Stimulated activated CD4-positive, alpha-beta T cell treated with anti-CD3 and anti-CD28 coated beads, Interleukin-12 subunit alpha, Interleukin-12 subunit beta, amount 100 ng/mL, for 24 hours (primary cell): ENCODE measurements at places on chromosomes 7 and 10.

- DNase-seq = no peak
These were observed 33.1 kb downstream of the NUDT1 start for GRCh38 chr7:2275101-2275500.

DNA sequence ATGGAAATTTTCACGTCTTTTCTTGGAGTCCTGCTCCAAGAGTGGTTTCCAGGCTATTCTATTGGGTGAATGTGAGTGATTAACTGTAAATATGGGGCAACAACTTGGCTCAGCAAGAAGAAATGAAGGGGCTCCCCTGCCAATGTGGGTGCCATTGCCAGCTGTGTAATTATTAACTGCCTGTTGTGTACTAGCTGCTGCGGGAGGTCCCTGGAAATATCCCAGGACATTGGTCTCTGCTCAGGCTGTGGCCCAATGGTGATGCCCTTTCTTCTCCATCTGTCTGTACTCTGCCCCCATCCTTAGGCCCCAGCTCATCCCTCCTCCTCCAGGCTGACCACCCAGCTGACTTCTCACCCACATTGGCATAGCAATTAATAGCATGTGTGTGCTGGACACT lies 29.4 kb downstream of the NPTX2 start:
- no peak for DNase-seq

- no peak for DNase-seq
These were observed 5.9 kb upstream of the LFNG start for GRCh38 chr7:2513702-2514101.

DNA sequence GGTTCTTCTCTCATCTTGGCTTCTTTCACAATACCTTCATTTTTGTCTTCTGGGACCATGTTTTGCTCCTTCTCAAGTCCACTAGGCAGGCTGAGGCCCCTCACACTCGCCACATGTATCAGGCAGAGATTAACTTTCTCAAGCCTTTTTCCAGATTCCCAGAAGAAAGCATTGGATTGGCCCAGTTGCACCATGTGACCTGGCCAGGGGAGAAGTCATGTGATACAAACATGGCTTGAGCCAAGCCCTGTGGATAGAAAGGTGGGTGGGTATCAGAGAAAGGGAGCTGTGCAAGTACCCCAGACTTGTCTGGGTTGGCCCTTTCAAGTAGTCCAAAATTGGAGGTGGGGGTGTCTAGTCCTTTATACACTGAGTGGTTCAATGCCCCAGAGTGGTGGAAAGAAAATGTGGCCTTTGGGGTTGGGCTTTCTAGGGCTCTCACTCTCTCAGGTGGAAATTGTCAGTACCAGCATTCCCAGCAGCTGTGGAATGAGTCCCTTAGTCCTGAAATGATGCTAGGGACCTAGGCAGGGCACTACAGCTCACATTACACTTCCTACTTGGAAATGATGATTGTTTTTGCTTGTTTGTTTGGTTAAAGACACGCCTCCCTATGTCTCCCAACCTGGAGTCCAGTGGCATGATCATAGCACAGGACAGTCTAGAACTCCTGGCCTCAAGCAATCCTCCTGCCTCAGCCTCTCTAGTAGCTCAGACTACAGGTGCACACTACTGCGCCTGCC lies 36.9 kb upstream of the C10orf67 start:
- DNase-seq = no peak

GRCh38 chr10:1308173-1308961 lies 252.2 kb downstream of the WDR37 start:
- no peak for DNase-seq

DNA sequence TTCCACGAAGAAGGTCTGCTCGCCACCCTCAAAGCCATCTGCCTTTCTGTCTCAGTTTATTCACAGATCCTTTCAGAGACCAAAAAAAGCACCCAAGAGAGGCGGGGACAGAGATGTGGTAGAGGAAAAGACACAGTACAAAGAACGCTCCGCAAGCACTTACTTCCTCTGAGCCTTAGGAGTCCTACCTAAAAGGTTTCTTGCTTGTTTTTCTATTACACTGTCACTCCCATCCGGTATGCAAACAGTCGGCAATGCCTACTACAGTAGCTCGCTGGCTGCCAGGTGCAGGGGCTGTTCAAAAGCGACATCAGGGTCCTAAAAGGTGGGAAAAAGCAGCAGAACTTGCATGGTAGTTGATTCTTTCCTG lies 816 bp downstream of the TECPR1 start:
- no peak for DNase-seq

- DNase-seq = no peak
These were observed 160.6 kb downstream of the ST7 start for GRCh38 chr7:117113871-117114270.

DNA sequence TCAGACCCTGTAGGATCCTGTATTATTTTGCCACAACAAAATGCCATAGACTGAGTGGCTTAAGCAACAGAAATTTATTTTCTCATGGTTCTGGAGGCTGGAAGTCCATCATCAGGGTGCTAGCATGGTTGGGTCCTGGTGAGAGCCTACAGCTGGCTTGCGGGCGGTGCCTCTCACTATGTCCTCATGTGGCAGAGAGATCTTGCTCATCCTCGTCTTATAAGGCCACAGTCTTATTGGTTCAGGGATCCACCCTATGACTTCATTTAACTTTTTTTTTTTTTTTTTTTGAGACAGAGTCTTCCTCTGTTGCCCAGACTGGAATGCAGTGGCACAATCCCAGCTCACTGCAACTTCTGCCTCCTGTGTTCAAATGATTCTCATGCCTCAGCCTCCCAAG lies 90.9 kb downstream of the LSM5 start:
- no peak for DNase-seq

DNA sequence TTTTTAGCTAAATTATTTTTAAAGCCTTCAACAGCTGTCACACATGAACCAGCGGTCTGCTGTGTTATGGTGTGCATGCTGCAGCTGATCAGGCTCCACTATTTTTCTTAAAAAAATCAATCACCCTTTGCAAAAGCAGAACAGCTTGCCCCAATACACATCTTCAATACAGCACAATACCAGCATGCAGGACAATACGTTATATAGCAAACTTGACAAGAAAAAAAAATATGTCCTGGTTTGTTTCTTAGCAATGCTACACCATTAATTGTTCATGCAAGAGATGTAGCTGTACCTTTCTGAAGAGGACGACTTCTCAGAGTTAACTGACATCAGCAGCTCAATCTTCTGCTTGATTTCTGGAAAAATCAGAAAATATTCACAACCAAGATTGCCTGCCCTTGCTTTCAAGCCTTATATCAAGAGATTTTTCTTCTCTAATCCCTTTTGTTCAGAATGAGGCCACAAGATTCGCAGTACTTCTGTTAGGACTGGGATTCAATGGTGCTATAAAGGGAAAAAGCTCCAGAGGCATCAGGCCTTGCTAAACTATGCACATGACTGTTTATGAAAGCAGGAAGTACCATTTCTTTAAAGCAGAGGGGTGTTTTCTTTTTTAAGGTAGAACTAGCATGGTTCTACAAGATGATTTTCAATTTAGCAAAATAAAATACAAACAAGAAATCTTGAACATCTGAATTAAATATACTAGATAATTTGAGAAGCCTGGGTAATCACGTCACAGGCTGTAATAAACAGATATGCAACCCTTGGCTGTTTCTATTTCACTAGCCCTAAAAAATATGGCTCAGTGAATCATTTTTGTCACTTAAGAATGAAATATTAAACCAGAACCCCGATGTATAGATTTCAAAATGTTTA lies 120.0 kb downstream of the SRPK2 start:
- no peak for DNase-seq

- no peak for DNase-seq
These were observed 11.0 kb downstream of the TMEM184A start for GRCh38 chr7:1544896-1545416.

- no peak for DNase-seq
These were observed 33.1 kb upstream of the MKLN1 start for GRCh38 chr7:131294553-131294952.
